ENCODE measurements at places on chromosomes 4 and X. TPM values are rescaled to one million over a fixed set of nuclear protein-coding genes. Genes with fewer than 3 reads are reported as not detected.

Gene TENM3
- 0.14 TPM for total RNA-seq

GRCh38 chr4:151446208-151446607 is 37.2 kb downstream of the FHIP1A start:
- DNase-seq: no peak

Gene STOX2
- not detected for total RNA-seq

Gene L1CAM
- 0.14 TPM for total RNA-seq

Gene TBX22
- not detected for total RNA-seq

DNA sequence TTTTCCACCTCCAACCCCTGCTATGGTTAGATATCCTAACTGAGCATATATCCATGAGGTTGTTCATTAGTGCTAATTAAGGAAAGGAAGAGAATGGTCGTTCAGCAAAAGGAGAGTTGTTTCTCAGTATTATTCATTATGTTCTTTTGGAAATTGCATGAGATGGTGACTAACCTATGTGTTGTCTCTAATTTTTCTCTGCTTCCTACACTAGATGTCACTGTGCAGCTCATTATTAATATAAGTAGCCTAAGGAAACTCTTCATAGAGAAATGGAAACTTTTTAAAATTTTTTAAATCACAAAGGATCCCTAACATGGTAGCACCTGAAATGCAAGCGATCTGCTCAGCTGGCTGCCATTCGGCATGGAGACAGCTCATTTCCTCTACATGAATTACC is 67.7 kb upstream of the FAM9A start:
- DNase-seq: no peak

Gene ZDHHC15
- total RNA-seq: 0.40 TPM

GRCh38 chrX:68983004-68983857 is 154.4 kb downstream of the EFNB1 start:
- no peak for DNase-seq

DNA sequence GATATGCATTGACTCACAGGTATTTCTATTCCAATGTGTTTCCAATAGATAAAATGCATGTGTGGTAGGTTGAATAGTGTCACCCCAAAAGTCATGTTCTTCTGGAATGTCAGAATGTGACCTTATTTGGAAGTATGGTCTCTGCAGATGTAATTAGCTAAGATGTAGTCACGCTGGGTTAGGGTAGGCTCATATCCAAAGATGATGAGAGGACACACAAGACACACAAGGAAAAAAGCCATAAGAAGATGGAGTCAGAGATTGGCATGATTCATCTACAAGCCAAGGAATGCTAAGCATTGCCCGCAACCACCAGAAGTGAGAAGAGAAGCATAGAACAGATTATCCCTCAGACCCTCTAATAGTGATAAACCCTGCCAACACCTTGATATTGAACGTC is 17.5 kb downstream of the ZNF330 start:
- DNase-seq: no peak

DNA sequence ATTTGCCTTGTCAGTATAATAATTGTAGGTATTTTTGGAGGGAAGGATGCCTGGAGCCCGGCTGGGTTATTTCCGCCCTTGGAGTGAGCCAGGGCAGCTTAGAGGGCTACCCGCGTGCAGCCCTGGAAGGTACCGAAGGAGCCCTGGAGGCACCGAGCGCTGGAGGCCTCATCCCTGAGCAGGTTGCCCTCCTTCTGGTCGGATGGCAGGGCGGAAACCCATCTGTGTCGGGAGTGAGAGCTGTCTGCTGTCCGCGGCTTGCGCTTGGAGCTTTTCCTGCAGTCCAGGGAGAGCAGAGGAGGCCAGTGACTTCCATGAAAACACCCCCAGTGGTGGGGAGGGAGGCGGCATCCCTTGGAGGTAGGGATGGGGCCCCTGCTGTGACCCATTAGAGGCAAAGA is 122.1 kb downstream of the TBL1X start:
- no peak for DNase-seq

Gene RRAGB
- total RNA-seq: 4.4 TPM
